ENCODE measurements at places on chromosomes 5 and 9.

DNA sequence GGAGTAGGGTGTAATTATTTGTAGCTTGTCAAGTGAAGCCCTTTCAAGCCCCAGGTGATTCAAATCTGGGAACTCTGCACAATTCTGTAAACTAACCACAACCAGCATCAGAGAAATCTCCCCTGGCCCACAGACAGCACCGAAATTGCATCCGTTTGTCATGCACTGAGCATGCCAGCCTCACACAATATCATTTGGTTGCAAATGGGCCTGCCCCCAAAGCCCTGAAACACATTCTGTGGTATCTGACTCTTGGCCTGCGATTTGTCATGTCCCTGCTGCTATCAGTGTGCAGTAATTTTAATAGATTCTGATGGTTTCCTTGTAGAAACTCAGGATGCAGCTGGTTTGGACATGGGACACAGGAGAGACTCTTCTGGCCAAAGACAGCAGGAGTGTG is 35.3 kb downstream of the SNX24 start:
- DNase-seq: peak; percentile 5

- no peak for DNase-seq
These were observed 300.5 kb downstream of the DEPDC1B start for GRCh38 chr5:60399507-60399906.

DNA sequence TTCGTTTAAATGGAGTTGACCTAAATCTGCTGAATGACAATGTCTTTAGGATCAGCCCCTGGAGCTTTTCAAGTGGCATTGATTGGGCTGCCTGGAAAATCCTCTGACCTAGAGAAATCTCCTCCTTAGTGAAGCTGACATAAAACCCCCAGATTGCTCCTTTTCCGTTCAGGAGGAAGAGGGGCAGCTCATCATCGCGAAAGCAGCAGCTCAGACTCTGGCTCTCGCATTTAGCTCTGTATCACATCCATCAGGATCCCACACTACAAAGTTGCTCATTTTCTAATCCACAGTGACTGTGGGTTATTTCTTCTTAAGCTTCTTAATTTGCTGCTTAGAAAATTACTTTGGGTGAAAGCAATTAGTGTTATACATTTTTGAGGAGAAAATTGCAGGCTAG is 373.7 kb downstream of the ENC1 start:
- DNase-seq: no peak

- DNase-seq: no peak
These were observed 34.0 kb downstream of the PTPN3 start for GRCh38 chr9:109463924-109464625.
